ENCODE measurements at places on chromosomes 2 and 18. TPM values are rescaled to one million over a fixed set of nuclear protein-coding genes. Genes with fewer than 3 reads are reported as not detected.

DNA sequence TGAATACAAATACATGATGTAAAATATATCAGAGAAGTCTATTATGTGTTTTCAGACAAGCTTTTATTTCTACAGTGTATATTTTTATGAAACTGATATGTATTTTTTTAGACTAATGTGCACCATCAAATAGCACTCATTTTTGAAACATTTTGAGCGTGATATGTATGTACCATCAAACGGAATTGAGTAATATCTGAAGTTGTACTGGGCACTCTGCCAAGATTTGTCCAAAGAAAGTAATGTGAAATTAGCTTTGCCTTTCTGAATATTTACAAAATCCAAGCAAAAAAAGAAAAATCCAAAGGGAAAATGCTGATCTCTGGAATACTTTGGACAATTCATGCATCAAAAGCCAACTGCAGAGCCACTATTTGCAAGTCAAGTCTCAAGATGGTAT, 972.0 kb downstream of the DPP10 start:
- no peak for DNase-seq

- no peak for DNase-seq
Measured at GRCh38 chr2:58649756-58650155, 408.6 kb upstream of the FANCL start.

GRCh38 chr18:59579509-59579908, 117.7 kb downstream of the CCBE1 start:
- DNase-seq: no peak

GRCh38 chr2:156999661-157000060, 257.8 kb upstream of the GALNT5 start:
- DNase-seq: no peak

GRCh38 chr2:6965071-6965795, 48.0 kb downstream of the RNF144A start:
- DNase-seq: no peak

The RGPD4 gene
- not detected for polyA plus RNA-seq

The GCFC2 gene
- polyA plus RNA-seq: 22.7 TPM

The CROCC2 gene
- polyA plus RNA-seq: not detected

DNA sequence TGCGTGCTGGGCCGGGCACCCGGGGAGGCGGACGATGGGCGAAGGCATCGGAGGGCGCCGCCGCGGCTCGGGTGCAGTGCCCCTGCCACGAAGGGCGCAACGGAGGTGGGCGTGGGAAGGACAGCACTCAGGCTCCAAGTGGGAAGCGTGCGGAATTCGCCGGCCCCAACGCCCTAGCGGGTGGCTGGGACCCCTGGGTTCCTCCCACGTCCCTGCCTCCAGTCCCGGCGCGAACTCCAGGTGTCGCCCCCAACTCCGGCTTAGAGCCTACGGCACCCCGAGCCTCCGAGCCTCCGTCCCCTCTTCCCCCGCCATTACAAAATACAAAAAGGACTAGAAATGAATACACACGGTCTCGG, 1.3 kb downstream of the CYP27C1 start:
- no peak for DNase-seq

The TYMS gene
- polyA plus RNA-seq: 302 TPM

All from K562 (cell line).